Stimulated activated CD8-positive, alpha-beta memory T cell treated with anti-CD3 and anti-CD28 coated beads, Interleukin-4, amount 100 ng/mL, for 1 hour (primary cell): ENCODE measurements at places on chromosomes 1 and 21.

- no peak for DNase-seq
Observed at GRCh38 chr1:1989789-1990188, 13.8 kb downstream of the CFAP74 start.

GRCh38 chr1:22804969-22805671 lies 94.5 kb downstream of the EPHB2 start:
- DNase-seq = no peak

DNA sequence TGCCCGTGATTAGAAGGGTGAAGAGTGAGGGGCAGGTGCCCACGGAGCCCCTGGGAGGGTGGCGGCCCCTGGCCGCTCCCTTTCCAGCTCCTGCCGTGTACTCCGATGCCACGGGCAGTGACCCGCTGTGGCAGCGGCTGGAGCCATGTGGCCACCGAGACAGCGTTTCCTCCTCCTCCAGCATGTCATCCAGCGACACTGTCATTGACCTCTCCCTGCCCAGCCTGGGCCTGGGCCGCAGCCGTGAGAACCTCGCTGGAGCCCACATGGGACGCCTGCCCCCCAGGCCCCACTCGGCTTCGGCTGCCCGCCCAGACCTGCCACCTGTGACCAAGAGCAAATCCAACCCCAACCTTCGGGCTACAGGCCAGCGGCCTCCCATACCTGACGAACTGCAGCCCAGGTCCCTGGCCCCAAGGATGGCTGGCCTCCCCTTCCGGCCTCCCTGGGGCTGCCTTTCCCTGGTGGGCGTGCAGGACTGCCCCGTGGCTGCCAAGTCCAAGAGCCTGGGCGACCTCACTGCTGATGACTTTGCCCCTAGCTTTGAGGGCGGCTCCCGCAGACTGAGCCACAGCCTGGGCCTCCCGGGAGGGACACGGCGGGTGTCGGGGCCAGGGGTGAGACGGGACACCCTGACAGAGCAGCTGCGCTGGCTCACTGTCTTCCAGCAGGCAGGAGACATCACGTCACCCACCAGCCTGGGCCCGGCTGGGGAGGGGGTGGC lies 22.0 kb downstream of the PANK4 start:
- DNase-seq = no peak

DNA sequence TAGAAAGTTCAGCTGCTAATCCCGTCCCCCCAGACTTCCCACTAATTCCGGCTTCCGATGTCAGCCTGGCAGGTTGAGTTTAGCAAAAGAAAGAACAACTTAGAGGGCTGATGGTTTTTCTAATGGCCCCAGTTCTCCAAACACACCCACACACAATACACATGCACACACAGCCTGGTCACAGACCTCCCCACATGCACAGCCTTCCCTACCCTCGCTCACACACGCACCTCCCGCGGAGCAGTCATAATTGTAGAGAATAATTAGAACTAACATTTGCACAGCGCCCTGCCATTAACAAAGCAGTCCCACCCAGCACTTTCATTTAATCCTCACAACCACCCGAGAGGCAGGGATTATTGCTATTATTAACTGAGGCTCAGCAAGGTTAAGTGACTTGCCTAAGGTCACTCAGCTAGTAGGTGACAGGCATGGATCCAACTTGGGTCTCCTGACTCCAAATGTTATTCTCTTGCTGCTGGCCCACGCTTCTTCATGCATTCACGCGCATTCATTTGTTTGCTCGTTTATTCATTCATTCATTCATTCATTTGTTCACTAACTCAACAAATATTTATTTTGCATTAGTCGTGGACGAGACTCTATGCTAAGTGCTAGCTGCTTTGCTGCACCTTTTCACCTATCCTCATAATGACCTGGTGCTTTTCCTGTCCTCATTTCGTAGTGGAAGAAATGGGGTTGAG lies 274.9 kb downstream of the FOXD2 start:
- DNase-seq = no peak

- no peak for DNase-seq
Observed at GRCh38 chr1:21157054-21157453, 19.6 kb downstream of the EIF4G3 start.
